ENCODE measurements at places on chromosomes 3 and 15. TPM values are rescaled to one million over a fixed set of nuclear protein-coding genes. Genes with fewer than 3 reads are reported as not detected.

- no peaks in the 10 kb centered on the region for H3K4me1 ChIP-seq
- no peak for DNase-seq
- no peak overlapping the region for H3K27ac ChIP-seq
These were observed 376.2 kb downstream of the ZBTB20 start for GRCh38 chr3:114770874-114771273.

The P2RY12 gene
- not detected for total RNA-seq

DNA sequence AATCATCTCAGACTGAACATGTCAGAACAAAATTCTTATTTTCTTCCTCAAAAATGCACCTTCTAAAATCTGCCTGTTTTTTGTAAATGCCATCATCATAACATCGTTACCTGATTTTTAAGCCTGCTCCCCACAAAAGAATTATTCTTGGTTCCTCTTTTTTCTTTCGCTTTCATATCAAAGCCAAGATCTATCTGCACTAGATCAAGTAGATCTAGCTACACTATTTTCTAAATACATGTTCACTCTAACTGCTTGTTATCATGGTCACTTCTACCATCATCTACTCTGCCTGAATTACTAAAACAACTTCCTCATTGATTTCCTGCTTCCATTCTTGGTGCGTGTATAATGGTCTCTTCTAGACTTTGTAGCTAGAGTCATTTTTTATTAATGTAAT is 217.7 kb downstream of the ARPP21 start:
- no peak overlapping the region for H3K4me3 ChIP-seq
- H3K27me3 ChIP-seq = no peaks in the 10 kb centered on the region

The CHRNA7 gene
- total RNA-seq = 9.5 TPM

DNA sequence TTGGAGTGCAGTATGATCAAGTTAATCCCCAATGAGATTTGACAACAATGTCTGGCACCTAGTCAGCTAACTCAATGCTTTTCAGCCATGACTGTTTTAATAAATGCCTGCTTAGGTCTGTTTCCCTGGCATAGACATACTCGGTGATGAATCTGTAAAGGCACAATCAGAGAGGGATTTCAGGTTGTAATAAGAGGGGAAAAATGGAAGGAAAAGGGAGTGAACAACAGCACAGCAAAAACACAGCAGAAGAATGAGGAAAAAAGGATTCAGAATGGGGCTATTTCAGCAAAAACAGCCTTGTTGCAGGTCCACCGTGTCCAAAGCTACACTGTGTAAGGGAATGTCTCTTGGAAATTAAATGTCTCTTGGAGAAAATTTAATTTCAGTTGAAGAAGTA is 19.3 kb upstream of the CHD2 start:
- peaks cover 51% of the 10 kb centered on the region for H3K4me1 ChIP-seq
- peak overlapping the region; percentile 95 for H3K27ac ChIP-seq
- DNase-seq = no peak
- peak overlapping the region; percentile 64 for H3K4me3 ChIP-seq
- H3K27me3 ChIP-seq = peaks cover 6% of the 10 kb centered on the region
- peaks cover 17% of the 10 kb centered on the region for H3K36me3 ChIP-seq
